ENCODE measurements at places on chromosomes 5 and 9.
A peak's percentile ranks its signal among the peaks of the same experiment; 100 is the strongest.

DNA sequence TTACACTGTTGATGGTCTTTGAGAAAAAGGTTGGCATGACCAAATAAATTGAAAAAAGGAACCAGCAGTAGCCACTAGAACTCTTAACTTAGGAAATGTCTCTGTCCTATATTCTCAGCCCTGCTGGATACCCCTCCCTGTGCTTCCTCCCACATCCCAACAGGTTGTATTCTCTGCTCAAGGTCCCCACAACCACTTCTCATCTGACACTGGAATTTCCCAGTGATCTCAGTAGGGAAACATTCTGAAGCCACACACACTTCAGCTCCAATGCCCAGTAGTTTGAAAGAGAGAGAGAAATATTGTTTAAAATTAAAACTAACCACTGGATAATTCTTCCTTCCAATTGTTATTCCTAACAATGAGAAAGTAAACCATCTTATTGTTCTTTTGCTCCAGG lies 30.0 kb upstream of the NREP start:
- DNase-seq: no peak

- DNase-seq: no peak
These were observed 41.7 kb downstream of the ACTL7B start for GRCh38 chr9:108813951-108814601.

DNA sequence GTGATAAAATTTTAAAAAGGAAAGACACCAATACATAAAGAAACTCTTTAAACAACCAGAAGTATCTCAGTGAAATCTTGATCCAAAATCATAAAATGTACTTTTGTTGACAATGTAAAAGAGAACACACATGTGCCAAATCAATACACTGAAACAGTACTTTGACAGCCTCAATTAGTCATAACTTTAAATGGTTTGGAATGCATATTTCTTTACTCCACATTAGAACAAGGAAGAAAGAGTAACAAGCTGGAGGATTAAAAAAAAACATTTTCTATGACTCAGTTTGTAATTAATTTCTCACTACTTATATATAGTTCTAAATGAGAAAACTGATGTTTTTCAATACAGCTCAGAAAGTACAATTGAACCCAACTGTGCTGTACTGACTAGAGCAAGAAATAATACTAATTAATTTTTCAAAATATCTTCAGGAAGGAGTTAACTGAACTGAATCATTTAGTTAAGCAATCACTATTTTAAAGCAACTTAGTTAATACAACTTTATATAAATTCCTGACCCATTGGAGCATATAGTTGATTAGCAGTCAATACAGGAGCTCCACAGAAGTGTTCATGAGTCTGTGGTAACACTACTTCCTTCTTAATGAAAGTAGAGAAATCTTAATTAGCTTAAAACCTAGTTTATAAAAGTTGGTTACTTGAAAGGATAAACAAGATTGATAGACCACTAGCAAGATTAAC lies 101.0 kb downstream of the NR3C1 start:
- DNase-seq: no peak

- no peak for DNase-seq
These were observed 455.1 kb upstream of the ZNF608 start for GRCh38 chr5:125201446-125202052.

DNA sequence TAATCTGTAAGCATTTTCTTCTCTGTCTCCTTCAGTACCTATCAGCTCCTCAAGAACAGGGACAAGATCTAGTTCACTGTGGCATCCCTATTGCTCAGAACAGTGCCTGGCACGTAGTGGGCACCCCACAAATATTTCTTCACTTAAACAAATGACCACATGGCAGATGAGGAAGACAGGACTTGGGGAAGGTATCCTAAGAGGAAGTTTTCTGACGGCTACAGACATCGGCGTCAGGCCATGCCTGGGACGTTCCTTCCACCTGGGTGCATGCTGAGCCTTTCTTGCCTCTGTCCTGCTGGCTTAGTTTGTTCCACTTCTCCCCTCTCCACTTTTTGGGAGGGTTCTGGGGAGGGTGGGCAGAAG lies 60.2 kb downstream of the NEURL1B start:
- no peak for DNase-seq

DNA sequence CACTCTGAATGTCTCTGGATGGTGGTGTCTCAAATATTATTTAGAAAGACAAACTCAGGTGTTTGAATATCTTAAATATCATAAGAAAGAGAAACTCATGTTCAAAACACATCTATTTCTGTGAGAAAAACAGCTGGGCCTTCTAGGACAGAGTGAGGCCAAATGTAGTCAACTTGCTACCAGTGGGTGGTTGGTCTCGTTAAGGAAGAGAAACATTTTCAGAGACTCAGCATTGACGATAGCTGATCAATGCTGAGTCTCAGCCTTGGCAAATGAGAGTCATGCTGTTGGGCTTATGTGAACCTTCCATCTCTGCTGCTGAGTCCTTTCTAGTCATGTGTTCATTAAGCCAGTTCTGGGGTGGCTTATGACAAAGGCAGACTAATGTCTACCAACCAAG lies 418.0 kb downstream of the CETN3 start:
- DNase-seq: no peak

DNA sequence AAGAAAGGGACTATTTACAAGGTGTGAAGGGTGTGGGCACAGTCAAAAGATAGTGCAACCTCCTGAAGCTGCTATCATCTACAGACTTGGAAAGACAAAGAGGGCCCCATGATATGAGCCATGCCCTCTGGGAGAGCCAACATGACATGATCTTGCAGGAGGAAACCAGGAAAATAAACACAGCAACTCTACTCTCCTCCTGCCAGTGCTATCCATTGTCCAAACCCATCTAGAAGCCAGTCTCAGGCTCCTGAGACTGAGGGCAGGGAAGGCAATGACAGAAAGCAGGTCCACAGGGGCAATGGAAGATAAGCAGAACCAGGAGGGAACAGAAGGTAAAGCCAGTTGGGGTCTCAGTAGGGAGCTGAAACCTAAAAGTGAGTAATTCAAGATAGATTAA lies 37.1 kb downstream of the PLPP1 start:
- no peak for DNase-seq

DNA sequence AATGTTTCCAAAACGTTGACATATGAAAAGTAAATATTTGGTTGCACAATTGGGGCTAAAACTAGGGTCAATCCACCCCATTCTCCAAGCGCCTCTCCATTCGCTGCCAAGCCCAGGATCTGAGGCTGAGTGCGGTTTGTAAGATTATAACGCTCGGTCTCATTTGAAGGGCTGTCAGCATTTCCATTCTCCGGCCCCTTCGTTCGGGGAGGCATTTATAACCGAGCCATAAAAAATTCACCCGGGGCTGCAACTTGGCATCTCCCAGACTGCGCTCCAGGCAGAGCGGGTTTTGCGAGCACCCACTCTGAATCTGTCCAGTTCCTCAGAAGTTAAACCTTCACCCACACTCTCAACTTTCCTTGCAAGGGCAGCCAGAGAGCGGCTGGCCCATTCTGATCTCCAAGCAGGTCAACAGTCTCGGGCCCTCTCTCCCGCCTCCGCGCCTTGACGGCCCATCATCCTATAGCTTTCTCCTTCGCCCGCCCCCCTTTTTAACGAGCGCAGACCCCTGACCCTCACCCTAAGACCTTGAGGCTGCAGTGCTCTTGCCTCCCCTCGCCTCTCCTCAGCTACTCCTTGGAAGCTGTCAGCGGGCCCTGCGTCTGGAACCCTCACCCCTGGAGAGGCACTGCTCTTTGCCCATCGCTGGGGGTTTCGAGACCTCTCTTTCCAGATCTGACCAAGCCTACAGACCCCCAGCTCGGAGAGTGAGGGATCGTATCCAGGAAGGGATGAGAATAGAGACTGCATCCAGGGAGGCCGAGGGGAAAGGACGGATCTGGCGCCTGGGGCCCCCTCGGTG lies 1.1 kb downstream of the SLIT3 start:
- DNase-seq: no peak

- no peak for DNase-seq
These were observed 14.2 kb upstream of the MACIR start for GRCh38 chr5:103244398-103244797.

DNA sequence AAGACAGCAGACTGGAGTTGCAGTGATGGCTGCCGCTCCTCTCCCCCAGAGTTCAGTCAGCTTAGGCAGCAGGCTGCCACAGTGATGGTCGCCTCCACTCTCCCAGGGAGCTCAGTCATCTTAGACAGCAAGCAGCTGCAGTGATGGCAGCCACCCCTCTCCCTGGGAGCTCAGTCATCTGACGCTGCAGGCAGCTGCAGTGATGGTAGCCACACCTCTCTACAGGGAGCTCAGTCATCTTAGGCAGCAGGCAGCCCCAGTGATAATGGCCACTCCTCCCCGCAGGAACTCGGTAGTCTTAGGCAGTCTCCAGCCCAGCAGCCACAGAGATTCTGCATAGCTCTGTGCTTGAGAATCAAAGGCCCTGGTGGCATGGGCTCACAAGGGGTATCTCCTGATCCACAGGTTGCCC lies 582.7 kb downstream of the DTWD2 start:
- DNase-seq: no peak

DNA sequence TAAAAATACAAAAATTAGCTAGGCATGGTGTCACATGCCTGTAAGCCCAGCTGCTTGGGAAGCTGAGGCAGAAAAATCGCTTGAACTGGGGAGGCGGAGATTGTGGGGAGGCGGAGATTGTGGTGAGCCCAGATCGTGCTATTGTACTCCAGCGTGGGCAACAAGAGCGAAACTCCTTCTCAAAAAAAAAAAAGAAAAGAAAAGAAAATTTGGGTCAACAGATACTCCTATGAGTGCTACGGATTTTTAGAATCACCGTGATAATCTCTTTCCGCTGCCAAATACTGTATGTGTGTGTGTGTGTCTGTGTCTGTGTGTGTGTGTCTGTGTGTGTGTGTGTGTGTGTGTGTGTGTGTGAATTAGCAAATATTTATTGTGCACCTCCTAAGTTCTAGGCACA lies 64.4 kb downstream of the ARRDC3 start:
- DNase-seq: peak; percentile 1

- no peak for DNase-seq
These were observed 26.7 kb upstream of the AOPEP start for GRCh38 chr9:94699715-94700373.

DNA sequence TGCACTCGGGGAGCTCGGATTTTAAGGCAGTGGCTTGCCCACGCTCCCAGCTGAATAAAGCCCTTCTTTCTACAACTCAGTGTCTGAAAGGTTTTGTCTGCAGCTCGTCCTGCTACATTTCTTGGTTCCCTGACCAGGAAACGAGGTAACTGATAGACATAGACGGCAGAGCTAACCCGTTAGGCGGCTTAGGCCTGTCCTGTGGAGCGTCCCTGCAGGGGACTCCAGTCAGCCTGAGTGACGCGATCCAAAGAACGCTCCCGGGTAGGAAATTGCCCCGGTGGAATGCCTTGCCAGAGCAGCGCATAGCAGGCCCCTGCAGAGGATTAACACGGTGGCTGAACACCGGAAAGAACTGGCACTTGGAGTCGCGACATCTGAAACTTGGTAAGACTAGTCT lies 1.8 kb upstream of the SELENOP start:
- DNase-seq: no peak

DNA sequence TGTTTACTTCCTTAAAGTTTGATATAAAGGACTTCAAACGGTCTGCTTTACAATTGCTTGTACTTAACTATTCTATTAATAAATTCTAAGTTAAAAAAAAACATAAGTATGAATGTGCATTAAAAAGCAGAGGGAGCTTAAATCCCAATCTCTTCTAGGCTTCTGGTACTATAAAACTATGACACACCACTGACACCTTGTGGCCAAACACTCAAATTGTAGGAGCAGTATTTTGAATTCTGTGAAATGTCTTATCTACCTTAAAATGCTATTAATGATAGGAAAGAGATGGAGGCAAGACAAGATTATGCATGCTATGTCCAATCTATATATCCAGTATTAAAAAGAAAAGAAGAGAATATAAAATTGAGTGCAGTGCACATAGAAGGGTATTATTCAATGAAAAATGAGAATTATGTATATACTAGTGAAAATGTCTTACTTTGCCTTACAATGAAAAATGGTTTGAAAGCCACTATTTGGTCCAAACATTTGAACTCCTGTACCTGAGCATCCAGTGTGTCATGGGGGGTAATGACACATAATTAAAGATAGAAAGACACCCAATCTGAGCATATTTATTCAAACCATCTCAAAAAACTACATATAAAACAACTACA lies 87.6 kb downstream of the ERP44 start:
- DNase-seq: peak; percentile 50

DNA sequence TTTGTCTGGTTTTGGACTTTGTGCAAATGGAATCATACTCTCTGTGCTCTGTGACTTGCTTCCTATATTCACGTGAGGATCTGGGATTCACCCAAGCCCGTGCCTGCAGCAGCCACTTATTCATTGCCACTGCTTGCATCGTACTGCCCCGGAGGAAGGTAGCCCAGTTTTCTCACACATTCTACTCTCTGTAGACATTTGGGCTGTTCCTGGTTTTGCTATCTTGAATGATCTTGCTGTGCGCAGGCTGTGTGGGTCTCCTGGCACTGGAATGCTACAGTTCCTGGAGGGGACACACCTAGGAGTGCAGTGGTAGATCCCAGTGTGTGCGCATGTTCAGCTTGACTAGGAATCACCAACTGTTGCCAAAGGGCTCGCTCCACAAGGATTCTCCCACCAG lies 99.2 kb upstream of the BOD1 start:
- no peak for DNase-seq

- DNase-seq: no peak
These were observed 26.8 kb downstream of the C5orf15 start for GRCh38 chr5:133941456-133942196.

DNA sequence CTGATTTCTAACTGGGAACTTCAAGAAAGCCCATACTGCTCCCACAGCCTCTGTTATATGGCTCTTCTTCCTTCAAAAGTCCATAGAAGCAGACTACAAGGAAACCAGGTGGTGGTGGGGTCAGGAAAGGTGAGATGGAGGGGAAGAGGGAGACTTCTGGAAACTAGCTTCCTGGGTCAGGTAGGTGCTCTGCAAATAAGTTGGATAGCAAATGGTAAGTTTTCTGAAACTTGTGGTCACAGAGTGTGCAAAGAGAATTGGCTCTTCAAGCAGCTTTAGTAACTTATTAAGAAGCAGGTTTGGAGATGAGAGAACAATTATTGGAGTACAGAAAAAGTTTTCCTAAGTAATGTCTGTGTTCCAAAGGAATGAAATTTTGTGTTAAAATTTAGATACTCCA lies 316.9 kb downstream of the ADGRV1 start:
- DNase-seq: no peak

GRCh38 chr5:113824307-113824706 lies 310.8 kb downstream of the YTHDC2 start:
- no peak for DNase-seq

DNA sequence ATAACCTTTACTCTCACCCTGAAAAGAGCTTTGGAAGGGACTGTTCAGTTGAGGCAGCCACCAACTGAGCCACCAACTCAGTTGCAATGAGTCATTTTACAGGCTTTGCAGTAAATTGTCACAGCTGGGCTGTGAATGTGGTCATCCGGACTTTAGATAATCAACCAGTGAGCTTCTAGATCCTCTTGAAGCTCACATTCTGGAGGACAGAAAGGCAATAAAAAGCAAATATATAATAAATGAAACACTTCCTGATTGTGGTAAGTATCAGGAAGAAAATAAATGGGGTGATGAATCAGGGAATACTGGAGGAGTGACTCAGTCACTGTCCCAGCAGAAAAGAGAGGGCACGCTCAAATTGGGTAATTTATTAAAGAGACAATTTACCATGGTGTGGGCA lies 13.2 kb upstream of the C5orf58 start:
- DNase-seq: no peak
